ENCODE measurements at places on chromosomes 5 and 9.

DNA sequence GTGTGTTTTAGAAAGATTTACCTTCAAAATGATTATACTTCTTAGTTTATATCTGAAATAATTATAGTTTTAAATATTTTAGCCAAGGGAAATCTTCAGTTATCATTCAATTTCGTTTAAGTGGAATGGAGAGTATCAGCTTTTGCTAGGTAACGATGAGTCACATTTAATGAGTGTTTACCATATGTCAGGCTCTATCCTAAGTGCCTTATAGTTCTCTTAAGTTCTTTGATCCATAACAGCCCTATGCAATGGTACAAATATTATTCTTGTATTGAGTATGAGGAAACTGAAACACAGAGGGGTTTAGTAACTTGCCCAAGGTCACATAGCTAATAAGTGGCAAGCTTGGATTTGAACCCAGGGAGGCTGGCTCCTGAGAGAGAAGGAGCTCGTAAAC lies 37.5 kb upstream of the SHB start:
- peak; percentile 51 for DNase-seq

- DNase-seq: no peak
These were observed 108.3 kb downstream of the FAM174A start for GRCh38 chr5:100643473-100643872.

- DNase-seq: no peak
These were observed 6.4 kb upstream of the EXOC3 start for GRCh38 chr5:436641-436975.

GRCh38 chr9:97938081-97938644 lies at the start of gene HEMGN:
HEMGN (minus strand) TSS chr9:97938172; CDS start chr9:97938136, 36 bp downstream.
- DNase-seq: no peak

DNA sequence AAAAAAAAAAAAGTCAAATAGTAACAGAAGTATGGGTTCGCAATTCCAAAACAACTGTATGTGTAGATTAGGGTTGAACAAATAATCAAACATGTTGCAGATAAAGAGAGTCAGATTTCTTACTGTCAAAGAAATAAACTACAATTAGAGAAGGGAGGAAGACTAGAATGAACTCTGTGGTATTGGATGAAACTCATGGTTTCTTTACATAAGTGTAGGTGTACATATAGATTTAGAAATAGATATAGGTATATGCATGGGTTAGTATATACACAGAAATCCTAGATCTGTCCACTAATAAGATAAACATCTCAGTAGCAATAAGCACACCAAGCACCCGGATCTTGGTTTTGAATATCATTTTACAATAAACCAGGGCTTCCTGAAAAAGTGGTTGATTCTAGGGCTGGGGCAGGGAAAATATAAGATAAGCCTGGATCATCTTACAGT lies 21.3 kb downstream of the DTWD2 start:
- DNase-seq: no peak

DNA sequence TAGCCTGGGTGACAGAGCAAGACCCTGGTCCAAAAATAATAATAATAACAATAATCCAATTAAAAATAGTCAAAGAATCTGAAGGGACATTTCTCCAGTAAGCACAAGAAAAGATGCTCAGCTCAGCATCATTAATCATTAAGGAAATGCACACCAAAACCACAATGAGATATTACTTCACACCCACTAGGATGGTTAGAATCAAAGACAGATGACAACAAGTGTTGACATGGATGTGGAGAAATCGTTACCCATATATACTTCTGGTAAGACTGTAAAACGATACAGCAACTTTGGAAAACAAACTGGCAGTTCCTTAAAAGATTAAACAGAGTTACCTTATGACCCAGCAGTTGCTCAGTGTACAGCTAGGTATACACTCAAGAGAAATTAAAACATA lies 5.3 kb upstream of the FANCG start:
- no peak for DNase-seq

- no peak for DNase-seq
These were observed 608.7 kb downstream of the KCTD16 start for GRCh38 chr5:144779368-144779767.

DNA sequence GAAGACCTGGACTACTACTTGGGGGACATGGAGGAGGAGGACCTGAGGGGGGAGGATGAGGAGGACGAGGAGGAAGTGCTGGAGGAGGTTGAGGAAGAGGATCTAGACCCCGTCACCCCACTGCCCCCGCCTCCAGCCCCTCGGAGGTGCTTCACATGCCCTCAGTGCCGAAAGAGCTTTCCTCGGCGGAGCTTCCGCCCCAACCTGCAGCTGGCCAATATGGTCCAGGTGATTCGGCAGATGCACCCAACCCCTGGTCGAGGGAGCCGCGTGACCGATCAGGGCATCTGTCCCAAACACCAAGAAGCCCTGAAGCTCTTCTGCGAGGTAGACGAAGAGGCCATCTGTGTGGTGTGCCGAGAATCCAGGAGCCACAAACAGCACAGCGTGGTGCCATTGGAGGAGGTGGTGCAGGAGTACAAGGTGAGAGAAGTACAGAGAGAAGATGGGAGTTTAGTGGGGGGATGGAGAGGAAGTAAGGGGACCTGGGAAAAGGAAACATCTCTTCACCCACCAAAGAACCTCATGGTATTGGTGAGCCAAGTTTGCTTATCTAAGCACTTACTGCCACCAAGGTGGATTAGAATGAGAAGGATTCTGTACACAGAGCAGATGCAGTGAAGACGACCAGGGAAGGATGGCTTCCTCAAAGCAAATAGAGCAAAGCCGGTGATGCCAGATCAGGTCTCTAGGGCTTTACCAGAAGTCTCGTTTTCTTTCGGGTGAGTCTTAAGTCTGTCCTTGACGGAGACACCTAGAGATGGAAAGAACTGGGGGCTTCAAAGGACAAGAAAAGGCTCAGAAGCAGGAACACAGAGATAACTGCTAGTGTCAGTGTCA lies 1.5 kb downstream of the TRIM41 start:
- no peak for DNase-seq

DNA sequence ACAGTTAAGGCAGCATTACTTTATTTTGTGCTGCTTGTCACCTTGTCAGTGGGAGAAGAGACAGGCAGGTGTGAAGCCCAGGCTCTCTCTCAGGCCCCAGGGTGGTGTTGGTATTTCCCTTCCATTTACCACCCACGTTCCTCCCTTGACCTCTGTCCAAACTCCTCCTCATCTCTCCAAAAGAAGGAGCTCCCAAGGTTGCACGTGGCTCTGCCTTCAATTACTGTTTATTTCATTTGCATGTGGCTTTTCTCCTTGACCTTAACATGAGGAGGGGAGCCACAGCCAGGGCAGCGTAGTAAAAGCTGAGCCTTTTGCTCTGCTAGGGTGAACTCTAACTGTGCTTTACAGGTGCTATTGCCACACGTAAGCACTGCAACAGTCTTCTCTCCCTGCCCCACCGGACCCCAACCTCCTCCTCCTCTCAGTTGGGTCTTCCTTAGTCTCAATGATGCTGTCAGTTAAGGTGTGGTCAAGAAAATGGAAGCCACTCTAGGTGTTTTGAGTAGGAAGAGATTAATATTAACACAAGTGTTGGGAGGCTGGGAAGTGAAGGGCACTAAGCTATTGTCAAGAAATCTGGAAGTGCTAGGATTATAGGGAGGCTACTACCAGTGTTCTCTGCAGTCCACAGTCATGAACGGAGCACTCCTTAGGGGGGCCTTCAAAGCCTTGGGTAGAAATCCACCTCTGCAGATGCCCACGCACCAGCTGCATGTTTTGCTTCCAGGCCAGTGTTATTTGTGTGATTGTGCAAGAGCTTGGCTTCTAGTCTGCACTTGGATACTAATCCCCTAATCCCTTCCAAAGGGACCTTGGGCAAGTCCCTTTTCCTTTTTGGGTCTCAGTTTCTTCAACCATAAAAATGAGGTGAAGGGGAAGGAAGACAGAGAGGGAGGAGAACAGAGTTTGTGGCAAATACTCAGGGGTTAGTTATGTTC lies 3.9 kb upstream of the ALDH1B1 start:
- DNase-seq: no peak

GRCh38 chr5:132628814-132629213 lies 29.2 kb upstream of the IL13 start:
- no peak for DNase-seq
